Ammon's horn (tissue), 1 donor: ENCODE measurements at places on chromosomes 6 and 20.
A peak's percentile ranks its signal among the peaks of the same experiment; 100 is the strongest.

DNA sequence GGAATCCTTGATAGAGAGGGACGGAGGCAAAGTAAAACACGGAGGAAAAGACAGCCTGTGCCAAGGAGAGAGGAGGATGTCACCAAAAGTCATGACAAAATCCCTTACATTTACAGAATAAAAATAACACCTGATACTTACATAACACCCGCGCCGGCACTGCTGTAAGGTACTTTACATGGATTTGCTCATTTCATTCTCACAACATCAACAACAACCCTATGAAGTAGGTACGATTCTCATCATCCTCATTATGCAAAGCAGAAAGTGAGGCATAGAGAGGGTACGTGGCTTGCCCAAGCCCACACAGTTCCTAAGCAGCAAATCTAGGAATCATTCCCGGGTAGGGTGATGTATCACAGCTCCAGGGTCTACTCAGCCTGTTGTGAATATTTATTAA is 67.6 kb upstream of the NFATC2 start:
- DNase-seq = no peak

GRCh38 chr6:25250878-25251277 is 28.3 kb upstream of the CARMIL1 start:
- DNase-seq = no peak

- peak; percentile 9 for DNase-seq
Observed at GRCh38 chr20:15760001-15760621, 813.1 kb downstream of the KIF16B start.

GRCh38 chr6:1869769-1870168 is 260.1 kb downstream of the FOXC1 start:
- no peak for DNase-seq

- DNase-seq = no peak
Observed at GRCh38 chr20:14711652-14712051, 374.2 kb upstream of the FLRT3 start.

DNA sequence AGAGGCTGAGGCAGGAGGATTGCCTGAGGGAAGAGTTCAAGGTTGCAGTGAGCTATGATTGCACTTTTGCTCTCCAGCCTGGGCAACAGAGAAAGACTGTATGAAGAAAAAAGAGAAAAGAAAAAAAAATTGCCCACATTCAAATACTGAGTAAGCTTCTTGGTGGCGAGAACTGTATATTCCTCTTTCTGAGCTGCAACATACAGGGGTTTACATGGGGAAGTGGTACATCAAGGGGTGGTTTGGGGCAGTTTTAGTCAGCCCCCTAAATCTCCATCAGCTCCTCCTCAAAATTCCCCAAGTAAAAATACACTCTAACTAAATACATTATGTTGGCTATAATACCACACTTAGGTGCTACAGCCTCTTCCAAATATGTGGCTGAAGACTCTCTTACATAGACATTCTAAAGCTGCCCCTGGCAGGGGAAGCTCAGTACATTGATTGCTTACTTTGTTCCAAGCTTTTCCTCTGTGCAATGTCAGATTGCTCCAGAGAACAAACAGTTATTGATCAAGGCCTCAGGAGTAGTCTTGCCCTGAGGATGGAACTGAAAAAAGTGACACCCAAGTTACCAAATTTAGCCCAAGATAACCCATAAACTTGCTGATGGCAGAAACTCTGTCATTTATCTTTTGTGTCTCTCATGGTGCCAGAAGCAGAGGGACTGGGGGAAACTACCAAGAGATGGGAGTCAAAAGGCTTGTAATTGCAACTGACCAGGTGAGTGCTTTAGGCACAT is 107.4 kb upstream of the RIPOR2 start:
- no peak for DNase-seq

GRCh38 chr6:139448051-139448649 is 73.7 kb upstream of the CITED2 start:
- DNase-seq = no peak

DNA sequence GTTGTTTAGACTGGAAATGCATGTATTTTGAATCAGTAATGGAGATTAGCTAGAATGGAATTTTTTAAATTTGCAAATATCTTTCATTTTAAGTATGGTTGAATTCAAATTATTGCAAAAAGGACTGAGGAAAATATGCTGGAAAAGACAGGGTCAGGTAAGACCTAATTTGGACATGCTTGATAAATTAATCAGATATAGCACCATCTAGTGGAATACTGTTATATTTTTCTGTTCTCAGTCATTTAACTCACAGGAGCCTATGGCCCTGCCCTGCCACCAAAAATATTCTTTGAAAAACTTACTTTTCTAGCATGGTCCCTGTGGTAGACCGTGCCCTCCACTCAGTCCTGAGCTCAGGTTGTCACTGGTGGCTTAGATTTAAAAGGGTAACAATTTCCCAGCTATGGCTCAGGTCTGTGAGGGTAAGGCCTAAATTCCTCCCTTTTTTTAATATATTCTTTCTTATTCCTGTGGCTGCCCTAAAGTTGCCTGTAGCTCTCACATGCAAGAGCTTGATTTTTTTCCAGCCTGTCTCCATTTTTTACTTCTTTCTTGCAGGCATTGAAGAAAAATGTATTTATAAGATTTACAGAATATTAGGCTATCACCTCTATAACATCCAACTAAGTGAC is 25.3 kb upstream of the KIAA1586 start:
- peak; percentile 8 for DNase-seq

GRCh38 chr6:129542705-129543104 is 167.3 kb downstream of the ARHGAP18 start:
- no peak for DNase-seq

DNA sequence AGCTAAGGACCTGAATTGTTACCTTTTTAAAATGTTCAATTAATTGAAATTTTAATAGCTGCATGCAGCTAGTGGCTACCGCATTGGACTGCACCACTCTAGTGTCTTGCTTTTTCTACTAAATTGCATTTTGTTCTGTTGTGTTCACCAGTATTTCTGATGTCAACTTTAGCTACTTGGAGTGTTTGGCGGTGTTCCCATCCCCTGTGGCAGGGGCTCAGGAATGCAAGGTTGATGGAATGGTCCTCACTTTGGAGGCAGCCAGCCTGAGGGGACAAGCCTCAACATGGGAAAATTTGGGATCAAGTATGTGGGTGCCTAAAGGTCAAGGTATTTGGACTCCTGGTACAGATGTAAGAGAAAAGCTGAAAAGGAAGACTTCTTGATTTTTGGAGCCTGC is 230.1 kb upstream of the PRND start:
- no peak for DNase-seq

- DNase-seq = peak; percentile 51
Observed at GRCh38 chr20:19945732-19946670, 71.2 kb upstream of the NAA20 start.
